ENCODE measurements at places on chromosomes 6 and 20.

- DNase-seq: no peak
These were observed 23.8 kb downstream of the ADGRF4 start for GRCh38 chr6:47722194-47722593.

DNA sequence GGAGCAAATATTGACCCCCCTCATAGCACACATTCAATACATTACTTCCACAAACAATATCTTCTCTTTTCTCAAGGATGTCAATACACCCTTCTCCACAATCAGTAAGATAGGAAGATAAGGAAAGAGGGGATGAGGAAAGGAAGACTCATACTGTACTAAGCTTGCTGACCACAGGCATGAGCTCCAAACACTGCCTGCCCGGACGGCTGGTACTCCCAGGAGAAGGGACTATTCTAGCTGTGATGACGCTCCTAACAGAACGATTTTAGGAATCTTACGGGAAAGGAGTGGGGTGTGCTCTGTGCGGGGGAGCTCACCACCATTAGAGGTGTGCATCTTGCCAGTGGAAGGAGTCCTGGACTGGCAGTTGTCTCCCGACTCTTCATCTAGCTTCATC lies 3.9 kb upstream of the CCN6 start:
- DNase-seq: no peak

GRCh38 chr6:160899671-160900430 lies 91.7 kb upstream of the MAP3K4 start:
- no peak for DNase-seq

DNA sequence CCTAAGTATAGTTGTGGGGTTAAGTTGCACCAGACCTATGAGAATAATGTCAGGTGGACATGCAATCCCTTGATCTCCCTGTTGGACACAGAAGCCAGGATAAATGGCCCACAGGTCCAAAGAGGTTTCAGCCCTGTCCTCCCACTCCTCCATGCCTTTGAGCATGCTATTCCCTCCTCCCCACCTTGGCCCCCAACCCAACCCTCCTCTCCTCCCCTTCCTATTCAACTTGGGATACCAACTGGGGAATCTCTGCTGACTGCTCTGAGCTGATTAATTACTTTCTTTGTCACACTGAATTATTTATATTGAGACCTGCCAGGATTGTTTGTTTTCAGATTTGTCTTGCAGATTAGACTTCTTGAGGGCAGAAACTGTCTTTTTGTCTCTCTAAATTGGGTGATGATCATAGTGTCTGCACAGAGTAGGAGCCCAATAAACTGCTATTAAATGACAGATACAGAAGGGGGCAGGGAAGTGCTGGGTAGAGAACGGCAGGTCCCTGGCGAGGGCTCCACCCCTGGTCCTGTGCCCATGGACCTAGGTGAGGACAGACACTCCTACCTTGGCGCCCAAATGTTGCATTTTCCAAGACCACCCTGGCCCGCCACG lies 120.9 kb downstream of the UNC5CL start:
- DNase-seq: no peak

GRCh38 chr6:14889188-14889587 lies 356.7 kb upstream of the JARID2 start:
- no peak for DNase-seq

DNA sequence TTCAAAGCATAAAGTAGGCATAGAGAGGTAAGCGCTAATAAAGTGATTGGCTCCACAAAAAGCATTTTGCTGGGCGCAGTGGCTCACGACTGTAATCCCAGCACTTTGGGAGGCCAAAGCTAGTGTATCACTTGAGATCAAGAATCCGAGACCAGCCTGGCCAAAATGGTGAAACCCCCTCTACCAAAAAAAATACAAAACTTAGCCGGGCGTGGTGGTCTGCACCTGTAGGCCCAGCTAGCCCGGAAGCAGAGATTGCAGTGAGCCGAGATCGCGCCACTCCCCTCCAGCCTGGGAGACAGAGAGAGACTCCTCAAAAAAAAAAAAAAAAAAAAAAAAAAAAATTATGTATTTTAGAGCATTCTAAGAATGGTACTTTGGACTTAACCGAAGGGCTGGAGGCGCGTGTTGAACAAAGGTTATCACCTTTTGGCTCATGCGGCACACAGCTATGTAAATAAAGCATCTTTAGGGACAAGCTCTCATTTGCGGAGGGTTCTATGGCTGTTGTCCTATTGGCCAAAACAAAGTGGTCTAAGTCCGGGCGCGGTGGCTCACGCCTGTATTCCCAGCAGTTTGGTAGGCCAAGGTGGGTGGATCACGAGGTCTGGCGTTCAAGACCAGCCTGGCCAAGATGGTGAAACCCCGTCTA lies 17.4 kb downstream of the HFE start:
- DNase-seq: no peak

- DNase-seq: no peak
These were observed 614.5 kb downstream of the PKHD1 start for GRCh38 chr6:51472745-51473487.

- DNase-seq: no peak
These were observed 506.6 kb upstream of the NOX3 start for GRCh38 chr6:155962276-155962675.

DNA sequence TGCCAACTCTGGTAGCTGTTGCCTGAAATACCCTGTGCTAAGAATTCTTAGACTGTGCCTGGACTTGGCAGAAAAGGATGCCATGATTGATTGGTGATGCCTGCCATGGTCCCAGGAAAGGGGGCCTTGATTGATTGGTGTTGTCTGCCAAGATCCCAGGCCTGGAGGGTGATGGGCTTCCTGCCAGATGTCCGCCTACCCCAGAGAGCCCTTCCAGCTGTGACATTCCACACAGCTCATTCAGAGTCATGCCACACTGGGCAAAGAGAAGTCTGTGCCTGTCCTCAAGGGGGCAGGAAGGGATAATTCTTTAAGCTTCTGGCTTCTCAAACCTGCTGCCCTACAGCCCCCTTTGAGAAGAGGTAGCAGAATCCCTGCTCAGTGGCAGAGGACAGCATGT lies 24.6 kb downstream of the RIMS4 start:
- no peak for DNase-seq

Data from activated T-helper 1 cell treated with anti-CD3 and anti-CD28 coated beads, Interleukin-2, amount 50 U/mL, for 16 hours (primary cell).